ENCODE measurements at places on chromosomes 6 and 20. TPM values are rescaled to one million over a fixed set of nuclear protein-coding genes. Genes with fewer than 3 reads are reported as not detected.

GRCh38 chr20:48844996-48845395, 17.2 kb upstream of the PREX1 start:
- DNase-seq, result no peak
- H3K36me3 ChIP-seq, result peaks cover 2% of the 10 kb centered on the region
- H3K27me3 ChIP-seq, result no peaks in the 10 kb centered on the region
- peaks cover 20% of the 10 kb centered on the region for H3K4me1 ChIP-seq
- no peak overlapping the region for H3K4me3 ChIP-seq

The CCN2 gene
- total RNA-seq, result 0.40 TPM

- no peak within 1 kb of the TSS for H3K27ac ChIP-seq
- no peak for DNase-seq
- peaks cover 62% of the 10 kb centered on the region for H3K27me3 ChIP-seq
- H3K4me3 ChIP-seq, result no peak within 1 kb of the TSS
Observed at GRCh38 chr20:44336725-44337380, at the start of gene R3HDML. Gene R3HDML (plus strand): TSS chr20:44337043. CDS start chr20:44337158, 115 bp downstream.

GRCh38 chr6:6384520-6384919, 64.1 kb upstream of the F13A1 start:
- no peak overlapping the region for H3K4me3 ChIP-seq
- DNase-seq, result no peak
- H3K27ac ChIP-seq, result no peak overlapping the region
- no peaks in the 10 kb centered on the region for H3K36me3 ChIP-seq

The ZNF335 gene
- total RNA-seq, result 16.0 TPM

GRCh38 chr6:17494919-17495318, 101.5 kb downstream of the CAP2 start:
- no peak for DNase-seq
- H3K4me3 ChIP-seq, result no peak overlapping the region
- no peak overlapping the region for H3K27ac ChIP-seq
- peaks cover 4% of the 10 kb centered on the region for H3K27me3 ChIP-seq
- H3K36me3 ChIP-seq, result no peaks in the 10 kb centered on the region
- H3K4me1 ChIP-seq, result no peaks in the 10 kb centered on the region

DNA sequence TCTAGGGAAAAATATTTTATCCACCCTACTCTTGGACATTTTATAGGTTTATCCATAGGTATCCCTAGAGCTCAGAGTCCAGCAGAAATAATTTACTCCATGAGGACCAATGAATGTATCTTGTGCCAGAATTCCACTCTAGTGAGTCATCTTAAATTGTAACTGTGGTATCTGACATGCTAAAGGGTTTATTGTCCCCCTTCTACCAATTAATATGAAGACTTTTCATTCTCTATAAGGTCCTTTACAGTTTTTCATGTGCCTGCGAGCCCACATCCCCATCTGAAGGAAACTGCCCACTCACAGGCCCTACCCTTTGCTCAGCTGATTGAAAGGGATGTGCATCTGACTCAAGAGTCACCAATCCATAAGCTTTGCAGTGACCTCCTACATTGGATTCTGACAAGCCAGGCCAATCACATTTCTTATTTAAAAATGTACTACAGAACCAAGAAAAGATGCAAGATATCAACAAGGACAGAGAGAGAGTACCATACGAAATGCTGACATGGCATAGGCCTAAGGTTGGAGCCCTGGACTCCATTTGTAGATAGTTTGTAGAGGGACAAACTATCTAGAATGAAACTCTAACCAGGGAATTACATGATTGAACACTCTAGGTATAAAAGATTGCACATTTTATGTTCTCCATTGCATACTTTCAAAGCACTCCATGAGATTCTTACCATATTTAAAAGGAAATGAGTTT, 93.4 kb upstream of the DEFB112 start:
- H3K27me3 ChIP-seq, result no peaks in the 10 kb centered on the region
- no peaks in the 10 kb centered on the region for H3K36me3 ChIP-seq
- no peak overlapping the region for H3K27ac ChIP-seq
- no peak for DNase-seq
- no peak overlapping the region for H3K4me3 ChIP-seq

GRCh38 chr6:129586815-129587214, 123.2 kb downstream of the ARHGAP18 start:
- no peak for DNase-seq
- H3K36me3 ChIP-seq, result no peaks in the 10 kb centered on the region
- no peak overlapping the region for H3K4me3 ChIP-seq
- no peaks in the 10 kb centered on the region for H3K27me3 ChIP-seq
- no peak overlapping the region for H3K27ac ChIP-seq
- H3K4me1 ChIP-seq, result no peaks in the 10 kb centered on the region

DNA sequence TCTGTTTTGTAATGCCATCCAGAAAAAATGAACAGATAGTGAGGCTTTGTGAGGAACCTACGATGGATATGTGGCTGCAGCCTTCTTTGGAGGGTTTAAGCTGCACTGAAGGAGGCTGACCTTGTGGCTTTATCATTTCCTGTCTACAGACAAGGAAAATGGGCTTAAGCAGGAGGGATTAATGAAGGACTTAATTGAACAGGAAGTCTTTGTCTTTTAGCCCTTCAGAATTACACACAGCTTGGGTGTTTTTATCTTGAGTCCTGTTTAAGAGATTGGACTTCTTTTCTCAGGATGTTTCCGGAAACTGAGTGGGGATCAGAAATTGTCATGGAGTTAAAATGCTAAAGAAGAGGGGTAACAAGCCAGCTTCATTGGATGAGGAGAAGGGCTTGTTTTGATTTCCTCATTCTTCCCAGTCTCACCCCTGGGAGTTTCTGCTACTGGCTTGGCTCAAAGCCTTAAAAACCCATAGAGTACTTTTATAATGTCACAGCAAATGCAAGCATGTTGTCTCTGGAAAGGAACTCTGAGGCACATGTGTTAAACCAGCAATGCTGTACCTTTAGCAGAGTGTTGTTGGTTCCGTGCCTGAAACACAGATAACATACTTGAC, 193.6 kb downstream of the JARID2 start:
- H3K27ac ChIP-seq, result no peak overlapping the region
- H3K36me3 ChIP-seq, result no peaks in the 10 kb centered on the region
- no peak overlapping the region for H3K4me3 ChIP-seq
- peaks cover 9% of the 10 kb centered on the region for H3K4me1 ChIP-seq
- no peaks in the 10 kb centered on the region for H3K27me3 ChIP-seq

The CGA gene
- not detected for total RNA-seq

GRCh38 chr6:16660157-16660497, 101.1 kb downstream of the ATXN1 start:
- H3K27ac ChIP-seq, result no peak overlapping the region
- H3K4me1 ChIP-seq, result no peaks in the 10 kb centered on the region
- no peak overlapping the region for H3K4me3 ChIP-seq
- no peak for DNase-seq

DNA sequence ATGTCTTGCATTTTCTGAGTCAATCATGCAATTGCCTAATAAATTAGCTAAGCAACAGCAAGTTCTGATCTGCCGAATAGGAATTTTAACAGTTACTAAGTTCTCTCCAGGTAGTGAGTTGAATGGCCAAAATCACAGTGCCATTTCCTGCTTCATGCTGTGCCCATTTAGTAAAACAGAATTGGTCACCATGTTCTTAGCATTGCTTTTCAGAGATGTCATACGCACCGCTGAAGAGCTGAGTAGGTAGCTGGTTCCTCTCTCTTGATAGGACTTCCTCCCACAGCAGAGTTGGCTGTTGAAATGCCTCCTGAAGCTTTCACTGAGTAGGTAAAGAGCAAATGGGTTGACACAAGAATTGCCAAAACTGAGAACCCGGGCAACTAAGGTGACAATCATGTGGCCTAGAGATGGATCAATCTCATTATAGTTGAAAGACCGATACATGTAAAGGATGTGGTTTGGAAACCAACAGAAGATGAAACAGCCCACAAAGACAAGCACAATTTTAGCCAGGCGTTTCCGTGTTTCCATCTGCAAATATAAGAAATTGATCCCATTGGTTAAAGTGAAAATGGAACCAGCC, 57.1 kb upstream of the GJE1 start:
- H3K27ac ChIP-seq, result no peak overlapping the region
- DNase-seq, result no peak

The RUNX2 gene
- 0.98 TPM for total RNA-seq

The ADGRF5 gene
- 0.22 TPM for total RNA-seq

- no peaks in the 10 kb centered on the region for H3K4me1 ChIP-seq
- H3K27ac ChIP-seq, result no peak overlapping the region
- H3K4me3 ChIP-seq, result no peak overlapping the region
- no peak for DNase-seq
- peaks cover 58% of the 10 kb centered on the region for H3K27me3 ChIP-seq
Observed at GRCh38 chr20:57166568-57167291, 99.7 kb downstream of the BMP7 start.

The PAQR8 gene
- total RNA-seq, result 7.1 TPM

DNA sequence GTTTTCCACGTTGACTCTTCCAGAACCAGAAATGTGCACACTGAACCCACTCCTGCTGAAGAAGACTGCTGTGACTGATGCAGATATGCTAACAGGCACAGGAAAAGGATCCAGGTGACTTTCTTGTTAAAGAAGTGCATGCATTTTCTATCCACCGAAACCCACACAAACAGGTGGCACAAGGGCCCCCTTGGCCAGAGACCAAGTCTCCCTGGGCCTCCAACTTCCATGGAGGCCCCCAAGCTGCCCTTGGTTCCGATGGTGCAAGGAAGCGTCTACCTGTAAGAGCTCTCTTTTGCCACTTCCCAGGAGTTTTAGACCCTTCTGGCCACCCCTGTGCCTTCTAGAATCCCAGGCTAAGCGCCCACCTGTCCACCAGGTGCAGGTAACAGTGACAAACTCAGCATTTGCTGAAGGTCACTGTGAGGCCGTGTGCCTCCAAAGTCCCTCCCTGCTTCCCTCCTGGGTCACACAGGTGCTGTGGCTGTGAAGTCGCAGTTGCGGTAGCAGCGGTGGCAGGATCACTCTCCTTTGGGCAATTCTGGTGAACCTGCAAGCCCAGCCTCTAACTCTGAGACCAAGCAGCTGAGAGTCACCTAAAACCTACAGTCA, 134.8 kb downstream of the PXDC1 start:
- no peak overlapping the region for H3K27ac ChIP-seq
- H3K36me3 ChIP-seq, result no peaks in the 10 kb centered on the region
- no peak for DNase-seq
- H3K4me3 ChIP-seq, result no peak overlapping the region

The PAX1 gene
- total RNA-seq, result not detected

The NR2E1 gene
- total RNA-seq, result not detected

GRCh38 chr6:32689531-32690501, 23.4 kb upstream of the HLA-DQB1 start:
- no peak overlapping the region for H3K4me3 ChIP-seq
- H3K4me1 ChIP-seq, result no peaks in the 10 kb centered on the region
- no peaks in the 10 kb centered on the region for H3K27me3 ChIP-seq
- no peak for DNase-seq
- H3K27ac ChIP-seq, result no peak overlapping the region
- no peaks in the 10 kb centered on the region for H3K36me3 ChIP-seq

The CTAGE9 gene
- not detected for total RNA-seq

DNA sequence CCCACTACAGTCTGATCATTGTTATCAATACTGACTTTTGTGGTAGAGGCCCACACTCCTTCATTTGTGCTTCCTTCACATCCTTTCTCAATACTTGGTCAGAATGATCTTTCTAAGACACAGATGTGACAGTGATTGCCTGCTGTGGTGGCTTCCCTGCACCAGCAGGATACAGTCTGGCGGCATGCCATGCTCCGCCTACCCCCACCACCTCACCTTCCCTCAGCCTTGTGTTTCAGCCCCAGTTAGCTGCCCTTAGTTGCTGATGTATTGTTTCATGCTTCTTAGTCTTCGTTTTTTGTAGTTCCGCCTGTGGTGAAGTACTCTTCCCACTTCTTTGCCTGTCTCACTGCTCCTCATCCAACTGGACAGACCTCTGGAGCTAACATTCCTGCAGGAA, 10.9 kb downstream of the LRRC1 start:
- H3K4me1 ChIP-seq, result no peaks in the 10 kb centered on the region
- no peak overlapping the region for H3K27ac ChIP-seq
- no peak overlapping the region for H3K4me3 ChIP-seq
- no peak for DNase-seq
- no peaks in the 10 kb centered on the region for H3K27me3 ChIP-seq
- H3K36me3 ChIP-seq, result no peaks in the 10 kb centered on the region

- H3K27me3 ChIP-seq, result no peaks in the 10 kb centered on the region
- DNase-seq, result no peak
- H3K27ac ChIP-seq, result no peak overlapping the region
- no peaks in the 10 kb centered on the region for H3K36me3 ChIP-seq
- no peaks in the 10 kb centered on the region for H3K4me1 ChIP-seq
Observed at GRCh38 chr6:23797041-23797440, 329.0 kb upstream of the NRSN1 start.

DNA sequence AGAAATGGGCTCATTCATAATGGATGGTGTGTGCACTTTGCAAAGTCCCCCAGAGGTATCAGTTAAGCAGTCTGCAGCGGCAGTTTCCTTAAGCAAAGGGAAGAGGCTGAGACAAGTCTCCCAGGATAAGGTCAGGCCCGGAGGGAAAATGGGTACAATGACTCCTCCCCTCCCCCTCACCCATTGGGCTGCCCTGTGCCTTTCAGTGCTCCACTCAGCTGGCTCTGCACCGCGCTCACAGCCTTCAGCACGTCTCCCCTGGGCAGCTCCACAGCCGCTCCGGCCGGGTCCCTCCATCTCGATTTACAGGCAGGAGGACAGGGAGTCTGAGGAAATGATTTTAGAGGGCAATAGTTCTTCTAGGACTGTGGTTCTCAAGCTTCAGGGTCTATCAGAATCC, 264.8 kb downstream of the LRFN2 start:
- no peak overlapping the region for H3K27ac ChIP-seq
- no peak overlapping the region for H3K4me3 ChIP-seq
- H3K27me3 ChIP-seq, result peaks cover 4% of the 10 kb centered on the region
- H3K4me1 ChIP-seq, result no peaks in the 10 kb centered on the region
- no peaks in the 10 kb centered on the region for H3K36me3 ChIP-seq

GRCh38 chr6:34155471-34156300, 9.8 kb upstream of the GRM4 start:
- no peak overlapping the region for H3K4me3 ChIP-seq
- H3K27me3 ChIP-seq, result peaks cover 60% of the 10 kb centered on the region
- no peak for DNase-seq

DNA sequence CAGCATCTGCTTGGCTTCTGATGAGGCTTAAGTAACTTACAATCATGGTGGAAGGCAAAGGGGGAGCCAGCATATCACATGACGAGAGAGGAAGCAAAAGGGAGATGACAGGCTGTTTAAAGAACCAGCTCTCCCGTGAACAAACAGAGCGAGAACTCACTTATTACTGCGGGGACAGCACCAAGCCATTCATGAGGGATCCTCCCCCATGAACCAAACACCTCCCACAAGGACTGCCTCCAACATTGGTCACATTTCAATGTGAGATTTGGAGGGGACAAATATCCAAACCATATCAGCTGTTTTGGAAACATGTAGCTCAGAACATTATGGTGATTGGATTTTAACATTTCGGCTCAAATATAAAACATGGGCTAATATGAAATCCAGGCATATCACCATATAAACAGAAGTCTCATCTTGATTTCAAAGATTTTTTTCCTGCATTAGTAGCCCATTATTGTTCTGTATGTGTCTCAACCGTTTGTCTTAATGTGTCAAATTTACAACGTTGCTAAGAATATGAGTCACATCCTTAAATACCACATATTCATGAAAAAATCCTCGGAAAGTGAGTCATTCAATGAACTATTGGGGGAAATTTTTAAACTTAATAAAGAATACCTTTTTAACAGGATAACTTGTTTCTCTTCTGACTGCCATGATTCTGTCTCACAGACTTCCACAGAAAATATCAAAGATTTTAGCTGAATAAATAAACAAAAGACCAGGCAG, 894.3 kb downstream of the TFAP2A start:
- no peaks in the 10 kb centered on the region for H3K27me3 ChIP-seq
- H3K4me3 ChIP-seq, result no peak overlapping the region
- no peak for DNase-seq
- no peaks in the 10 kb centered on the region for H3K36me3 ChIP-seq
- no peaks in the 10 kb centered on the region for H3K4me1 ChIP-seq
